ENCODE measurements at places on chromosomes 11 and 22.

GRCh38 chr11:83151274-83151977 is 5.5 kb upstream of the PCF11 start:
- no peak for DNase-seq

- DNase-seq: no peak
Observed at GRCh38 chr22:30596886-30597285, 5.2 kb upstream of the PES1 start.

- no peak for DNase-seq
Observed at GRCh38 chr11:78161962-78162371, 22.5 kb upstream of the ALG8 start.

DNA sequence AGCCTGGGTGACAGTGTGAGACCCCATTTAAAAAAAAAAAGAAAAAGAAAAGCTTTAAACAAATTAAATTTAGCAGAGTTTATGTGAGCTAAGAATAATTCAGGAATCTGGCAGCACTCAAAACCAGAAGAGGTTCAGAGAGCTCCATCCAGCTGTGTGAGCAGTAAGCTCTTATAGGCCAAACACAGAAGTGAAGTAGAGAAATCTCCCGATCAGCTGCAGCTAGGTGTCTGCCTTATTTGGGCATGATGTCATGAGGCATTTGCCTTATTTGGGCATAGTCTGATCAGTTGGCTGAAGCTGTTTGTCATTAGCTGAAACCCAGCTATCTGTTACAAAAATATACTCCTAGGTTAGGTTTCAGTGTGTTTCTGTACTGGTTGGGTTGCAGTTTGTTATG is 8.2 kb downstream of the MS4A15 start:
- no peak for DNase-seq

DNA sequence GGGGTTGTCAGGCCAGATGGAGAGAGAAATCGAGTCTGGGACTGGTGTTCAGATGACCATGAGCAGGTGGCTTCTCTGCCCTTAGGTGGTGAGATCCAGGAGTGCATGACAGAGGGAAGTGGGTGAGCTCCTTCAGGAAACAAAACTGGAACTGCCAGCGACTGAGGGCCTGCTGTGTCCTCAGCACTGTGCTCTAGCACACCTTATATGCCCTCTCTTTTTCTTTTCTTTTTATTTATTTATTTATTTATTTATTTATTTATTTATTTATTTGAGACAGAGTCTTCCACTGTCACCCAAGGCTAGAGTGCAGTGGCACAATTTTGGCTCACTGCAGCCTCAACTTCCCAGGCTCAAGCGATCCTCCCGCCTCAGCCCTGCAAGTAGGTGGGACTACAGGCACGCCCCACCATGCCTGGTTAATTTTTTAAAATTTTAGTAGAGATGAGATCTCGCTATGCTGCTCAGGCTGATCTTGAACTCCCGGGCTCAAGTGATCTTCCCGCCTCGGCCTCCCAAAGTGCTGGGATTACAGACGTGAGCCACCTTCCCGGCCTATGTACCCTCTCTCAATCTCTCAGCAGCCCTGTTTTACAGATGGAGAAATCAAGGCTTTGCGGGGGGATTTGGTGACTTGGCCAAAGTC is 14.8 kb upstream of the RASD2 start:
- DNase-seq: no peak

DNA sequence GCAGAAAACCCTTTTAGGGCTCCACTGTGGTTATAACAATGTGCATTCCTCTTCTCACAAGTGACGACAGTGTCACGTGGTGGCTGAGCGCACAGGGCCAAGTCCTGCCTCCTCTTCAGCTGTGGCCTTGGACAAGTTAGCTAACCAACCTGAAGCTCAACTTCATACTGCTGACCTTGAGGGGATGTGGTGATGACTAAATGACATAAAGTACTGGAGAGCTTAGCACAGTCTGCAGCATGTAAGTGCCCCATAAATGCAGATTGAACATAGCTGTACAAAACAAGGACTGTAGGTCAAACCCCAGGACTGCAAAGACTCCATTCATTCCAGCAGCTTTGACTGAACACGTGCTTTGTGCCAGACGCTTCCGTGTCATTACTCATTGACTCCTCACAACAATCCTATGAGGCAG is 20.1 kb upstream of the MRGPRX2 start:
- peak; percentile 9 for DNase-seq

DNA sequence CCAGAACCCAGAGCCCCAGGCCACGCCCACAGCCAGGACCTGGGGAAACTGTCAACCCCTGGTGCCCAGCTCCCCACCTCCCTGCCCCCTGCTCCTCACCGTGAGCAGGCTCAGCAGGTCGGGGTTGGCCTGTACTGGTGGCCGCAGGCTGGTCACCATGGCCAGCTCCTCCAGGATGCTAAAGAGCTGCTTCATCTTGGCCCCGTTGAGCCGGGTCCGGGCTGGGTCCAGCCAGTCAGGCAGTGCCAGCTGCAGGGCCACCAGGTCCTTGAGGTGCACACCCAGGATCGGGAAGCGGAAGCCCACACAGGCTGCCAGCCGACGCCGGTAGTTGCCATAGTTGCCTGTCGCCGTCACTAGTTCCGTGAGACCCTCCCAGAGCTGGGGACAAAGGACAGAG is 7.3 kb downstream of the RASGRP2 start:
- no peak for DNase-seq

DNA sequence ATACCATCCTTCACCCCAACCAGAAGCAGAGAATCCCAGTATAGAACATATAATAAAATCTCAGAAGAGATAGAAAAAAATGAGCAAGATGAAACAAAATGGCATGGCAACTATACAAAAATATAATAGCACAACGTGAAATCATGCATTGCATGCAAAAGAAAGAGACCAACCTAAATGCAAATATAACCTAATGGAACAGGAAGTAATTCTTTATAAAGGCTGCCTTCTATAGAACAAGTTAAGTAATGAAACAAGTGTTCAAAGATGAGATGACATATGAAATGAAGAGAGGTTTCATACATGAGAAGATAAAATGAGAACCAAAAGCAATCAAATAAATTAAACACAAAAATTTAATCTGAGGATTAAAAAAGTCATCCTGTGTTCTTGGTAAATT is 18.5 kb upstream of the ARHGAP20 start:
- no peak for DNase-seq

GRCh38 chr22:38788021-38788816 is 5.7 kb downstream of the DNAL4 start:
- DNase-seq: peak; percentile 84

GRCh38 chr22:48389916-48390315 is 1437.8 kb downstream of the BRD1 start:
- DNase-seq: no peak

DNA sequence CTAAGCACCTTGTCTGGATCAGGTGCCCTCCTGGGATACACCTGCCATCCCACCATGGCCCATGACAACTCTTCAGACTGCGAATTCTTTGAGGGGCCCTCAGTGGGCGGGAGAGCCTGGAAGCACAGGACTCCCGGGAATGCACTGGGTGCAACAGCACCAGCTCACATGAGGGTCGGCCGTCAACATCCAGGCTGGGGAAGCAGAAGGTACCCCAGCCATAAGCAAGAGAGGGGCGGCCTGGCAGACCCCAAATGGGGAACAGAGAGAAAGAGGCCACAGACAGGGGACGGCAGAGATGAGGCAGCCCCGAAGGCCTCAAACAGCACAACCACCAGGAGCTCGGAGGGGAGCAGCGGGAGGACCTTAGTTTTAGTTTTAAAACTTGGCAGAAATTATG is 94.4 kb downstream of the PHF21B start:
- DNase-seq: peak; percentile 14

DNA sequence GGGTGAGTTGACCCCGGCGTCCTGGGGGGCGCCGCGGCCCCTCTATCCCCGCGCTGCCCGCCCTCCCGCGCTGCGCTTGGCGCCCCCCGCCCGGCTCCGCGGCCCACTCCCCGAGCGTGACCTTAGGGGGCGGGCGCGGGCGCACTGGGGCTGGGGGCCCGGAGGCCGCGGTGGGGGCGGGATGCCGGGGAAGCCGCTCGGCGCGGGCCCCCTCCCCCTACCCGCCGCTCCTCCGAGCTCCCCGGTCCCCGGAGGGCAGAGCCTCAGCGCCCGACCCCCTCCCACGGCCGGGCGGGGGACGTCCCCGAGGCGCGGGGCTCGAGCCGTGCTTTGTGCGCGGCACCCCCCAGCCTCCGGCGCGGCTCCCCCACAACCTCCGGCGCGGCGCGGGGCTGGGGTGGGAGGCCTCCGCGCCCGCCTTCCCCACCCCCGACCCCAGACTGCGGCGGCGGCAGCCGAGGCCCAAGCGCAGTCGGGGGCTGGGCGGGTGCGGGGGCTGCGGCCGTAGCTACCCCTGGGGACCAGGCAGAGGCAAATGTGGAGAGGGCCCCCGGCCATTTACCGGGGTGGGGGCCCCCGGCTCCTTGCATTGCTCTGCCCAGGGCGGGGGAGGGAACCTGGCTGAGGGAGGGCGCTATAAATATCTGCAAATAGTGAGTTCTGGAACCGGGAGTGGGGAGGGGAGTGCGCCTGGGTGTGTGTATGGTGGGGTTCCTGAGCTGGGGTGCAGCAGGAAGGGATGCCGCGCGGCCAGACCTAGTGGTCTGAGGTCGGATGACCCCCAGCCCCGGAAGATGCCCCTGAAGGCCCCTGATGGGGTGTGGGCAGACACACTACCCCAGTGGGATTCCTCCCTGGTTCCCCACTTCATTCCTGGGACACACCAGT is 988 bp downstream of the MGAT3 start:
- DNase-seq: no peak

DNA sequence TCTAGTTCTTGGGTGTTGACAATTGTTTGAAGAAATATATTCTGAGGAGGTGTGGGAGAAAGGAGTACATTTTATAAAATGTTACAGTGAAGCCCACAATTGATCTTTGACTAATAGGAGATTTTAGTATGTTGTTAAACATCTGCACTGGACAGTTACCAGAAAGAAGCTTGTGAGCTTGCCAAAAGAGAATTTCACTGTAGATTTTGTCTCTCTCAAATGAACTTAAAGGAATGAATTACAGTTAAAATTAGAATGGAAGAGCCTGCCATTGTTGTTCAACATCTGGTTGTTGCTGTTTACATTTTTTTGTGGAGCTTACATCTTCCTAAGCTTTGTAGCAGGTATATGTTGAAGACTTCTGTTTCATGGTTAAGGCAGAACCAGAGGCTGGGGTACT is 620.5 kb upstream of the CCDC179 start:
- no peak for DNase-seq

DNA sequence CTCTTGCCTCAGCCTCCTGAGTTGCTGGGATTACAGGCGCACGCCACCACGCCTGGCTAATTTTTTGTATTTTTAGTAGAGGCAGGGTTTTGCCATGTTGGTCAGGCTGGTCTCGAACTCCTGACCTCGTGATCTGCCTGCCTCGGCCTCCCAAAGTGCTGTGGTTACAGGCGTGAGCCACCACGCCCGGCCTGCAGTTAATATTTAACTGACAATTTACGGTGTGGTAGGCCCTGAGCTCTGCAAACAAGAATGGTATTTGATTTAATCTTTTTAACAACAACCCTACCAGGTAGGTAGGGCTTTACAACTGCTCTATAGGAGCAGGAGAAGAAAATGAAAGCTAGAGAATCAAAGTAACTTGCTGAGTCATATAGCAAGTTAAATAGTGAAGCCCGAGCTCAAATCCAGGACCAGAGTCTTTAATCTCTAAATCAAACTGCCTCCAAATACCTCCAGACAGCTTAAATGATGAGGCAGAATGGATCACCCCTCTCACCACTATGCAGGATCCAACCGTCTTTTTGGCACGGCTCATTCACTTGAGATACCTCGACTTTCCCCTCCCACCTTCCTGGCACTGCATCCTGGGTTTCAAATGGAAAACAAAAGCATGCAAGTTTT is 9.4 kb downstream of the UEVLD start:
- no peak for DNase-seq

- no peak for DNase-seq
Observed at GRCh38 chr11:119377112-119377901, 4.2 kb downstream of the USP2 start.

- DNase-seq: no peak
Observed at GRCh38 chr11:837189-837989, 4.6 kb downstream of the CD151 start.
